ENCODE measurements at places on chromosomes 2 and 18.
A peak's percentile ranks its signal among the peaks of the same experiment; 100 is the strongest.

- DNase-seq: no peak
Measured at GRCh38 chr2:46966576-46966975, 51.0 kb upstream of the MCFD2 start.

DNA sequence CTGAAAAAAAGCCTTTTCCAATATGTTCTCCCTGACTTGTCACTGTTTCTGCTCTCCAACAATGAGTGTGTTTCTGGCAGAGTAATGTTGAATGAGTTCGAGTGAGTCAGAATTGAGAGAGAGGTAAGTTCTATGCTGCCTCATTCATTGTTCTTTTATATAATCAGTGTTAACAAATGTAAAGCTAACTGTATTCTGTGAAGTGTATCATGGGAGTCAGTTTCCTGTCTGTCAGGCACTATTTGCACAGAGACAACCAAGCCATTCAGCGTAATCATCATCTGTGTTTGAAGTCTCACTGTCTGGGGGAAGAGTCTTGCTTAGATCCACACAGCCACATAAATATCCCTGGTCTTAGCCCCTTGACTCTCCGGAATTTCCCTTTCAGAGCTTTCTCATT lies 22.0 kb upstream of the UPP2 start:
- DNase-seq: no peak

- no peak for DNase-seq
Measured at GRCh38 chr2:112529757-112530156, 12.5 kb upstream of the POLR1B start.

- DNase-seq: no peak
Measured at GRCh38 chr2:182208421-182208820, 218.4 kb downstream of the PDE1A start.

DNA sequence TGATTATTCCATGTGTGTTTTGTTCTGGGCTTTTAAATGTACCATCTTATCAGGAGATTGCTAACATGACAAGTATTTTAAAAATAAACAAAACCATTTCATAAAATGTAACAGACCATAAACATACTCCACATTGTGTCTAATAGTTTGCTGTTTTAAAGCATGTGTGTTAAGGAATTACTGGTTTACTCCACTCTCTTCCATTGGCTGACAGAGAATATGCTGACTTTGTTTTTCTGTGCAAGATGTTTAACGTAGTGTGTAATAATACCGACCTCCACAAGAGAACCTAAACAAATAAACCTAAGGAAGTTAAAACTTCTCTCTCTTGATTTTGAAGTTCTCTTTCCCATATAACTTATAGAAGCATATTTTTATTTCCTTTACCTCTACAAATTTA lies 17.0 kb upstream of the TMEM18 start:
- no peak for DNase-seq

GRCh38 chr18:73261923-73262322 lies 394.1 kb upstream of the NETO1 start:
- DNase-seq: no peak

DNA sequence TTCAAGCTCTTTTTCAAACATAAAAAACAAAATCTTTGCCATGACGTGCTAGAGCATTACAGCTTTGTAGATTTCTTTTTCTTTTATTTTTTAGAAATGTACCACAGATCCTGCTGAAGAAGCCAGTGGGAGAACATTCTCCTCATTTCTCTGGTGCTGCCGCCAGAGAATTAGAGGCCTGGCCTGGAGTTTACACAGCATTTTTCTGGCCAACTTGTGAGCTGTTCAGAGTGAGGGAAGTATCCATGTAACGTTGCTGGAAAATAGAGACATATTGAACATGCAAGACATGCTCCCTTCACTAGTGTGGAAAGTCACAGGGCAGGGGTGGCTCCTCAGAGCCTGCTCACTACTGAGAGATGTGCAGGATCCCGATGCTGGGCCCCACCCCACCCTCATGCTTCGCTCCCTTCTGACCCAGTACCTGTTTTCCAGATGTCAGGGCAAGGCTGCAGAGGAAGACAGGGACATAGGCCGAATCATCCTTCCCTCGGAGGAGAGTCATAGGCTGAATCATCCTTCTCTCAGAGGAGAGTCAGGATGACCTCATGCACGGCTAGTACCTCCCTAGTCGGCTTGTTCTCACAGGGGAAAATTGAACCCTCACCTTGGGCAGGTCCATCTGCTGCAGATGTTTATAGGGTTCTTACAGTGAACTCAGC lies 298.5 kb downstream of the INSIG2 start:
- DNase-seq: no peak

DNA sequence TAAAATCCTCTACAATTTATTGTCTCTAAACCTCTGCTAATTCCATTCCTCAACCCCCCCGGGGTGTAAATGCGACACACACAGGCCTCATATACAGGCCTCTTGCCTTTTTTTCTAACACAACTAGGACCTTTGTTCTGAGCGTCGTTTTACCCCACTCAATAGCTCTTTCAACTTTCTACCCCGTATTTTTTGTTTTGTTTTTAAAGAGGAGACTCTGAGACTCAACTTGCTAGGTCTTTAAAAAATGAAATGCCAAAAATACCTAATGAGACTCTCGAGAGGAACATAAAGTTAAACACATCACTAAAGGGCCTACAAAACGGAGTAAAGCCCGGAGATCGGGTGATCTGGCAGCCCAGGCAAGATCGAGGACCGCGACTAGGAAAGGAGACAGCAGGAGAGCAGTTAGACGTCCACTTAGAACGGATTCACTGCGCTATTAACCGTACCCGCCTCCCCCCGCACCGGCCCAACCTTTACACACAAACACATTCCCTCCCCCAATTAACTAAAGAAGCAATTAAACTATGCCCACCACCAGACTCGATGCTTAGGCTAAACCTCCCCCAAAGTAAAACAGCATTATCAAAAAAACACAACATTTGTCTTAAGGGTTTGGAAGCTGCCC lies 1.7 kb downstream of the TRIP12 start:
- no peak for DNase-seq

DNA sequence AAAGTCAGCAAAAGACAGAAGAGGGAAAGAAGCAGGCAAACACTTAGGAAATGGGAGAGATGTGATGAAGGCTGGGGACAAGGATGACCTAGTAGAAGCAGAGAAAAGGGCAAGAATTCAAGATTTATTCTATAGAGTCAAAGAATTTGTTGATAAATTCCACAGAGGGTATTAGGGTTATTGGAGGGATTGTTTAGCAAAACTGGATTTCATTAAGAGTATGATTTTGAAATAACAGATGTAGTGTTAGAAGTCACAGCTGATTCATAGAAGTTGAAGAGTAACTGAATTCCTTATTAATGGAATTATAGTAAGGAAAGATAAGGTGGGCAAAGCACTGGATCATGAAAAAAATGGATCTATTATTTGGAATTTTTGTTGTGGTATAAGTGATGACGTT lies 48.6 kb downstream of the CEP192 start:
- no peak for DNase-seq

- DNase-seq: no peak
Measured at GRCh38 chr2:40318921-40319320, 133.0 kb downstream of the SLC8A1 start.

GRCh38 chr2:198100346-198100745 lies 296.0 kb downstream of the PLCL1 start:
- no peak for DNase-seq

DNA sequence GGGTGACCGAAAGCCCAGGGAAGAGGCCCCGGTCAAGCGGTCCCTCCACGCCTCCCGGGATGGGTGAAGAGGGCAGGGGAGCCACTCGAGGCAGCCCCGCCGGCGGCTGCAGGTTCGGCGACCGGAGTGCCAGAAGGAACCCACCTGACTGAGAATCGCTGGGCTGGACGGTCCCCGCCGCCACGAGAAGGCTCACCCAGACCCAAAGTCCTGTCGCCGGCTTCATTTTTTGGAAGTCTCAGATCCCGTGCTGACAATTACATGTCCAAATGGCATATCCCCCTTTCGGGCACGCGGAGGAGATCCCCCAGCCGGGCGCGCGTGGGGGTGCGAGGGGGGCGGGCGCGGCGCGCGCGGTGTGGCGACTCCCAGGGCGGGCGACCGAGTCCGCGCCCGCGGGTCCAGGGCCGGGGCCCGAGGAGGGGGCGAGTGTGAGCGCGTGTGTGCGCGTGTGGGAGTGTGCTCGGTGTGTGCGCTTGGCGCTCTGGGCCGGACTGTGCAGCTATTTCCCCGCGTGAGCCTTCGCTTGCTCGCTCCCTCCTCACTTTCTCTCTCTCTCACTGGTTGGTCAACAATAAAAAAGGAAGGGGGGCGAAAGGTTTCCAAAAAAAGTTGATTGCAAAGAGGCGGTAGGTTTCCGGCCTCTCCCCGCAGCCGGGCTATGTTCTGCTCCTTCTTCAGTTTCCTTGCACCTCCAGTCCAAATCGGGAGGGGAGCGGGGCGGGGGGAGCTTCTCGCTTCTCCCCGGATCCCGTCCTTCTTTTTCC lies at the start of gene ERBB4:
TSS of gene ERBB4 (minus strand) at position 498 of the 767 bp plus-strand sequence. CDS start at position 226, 272 bp downstream.
- no peak for DNase-seq

DNA sequence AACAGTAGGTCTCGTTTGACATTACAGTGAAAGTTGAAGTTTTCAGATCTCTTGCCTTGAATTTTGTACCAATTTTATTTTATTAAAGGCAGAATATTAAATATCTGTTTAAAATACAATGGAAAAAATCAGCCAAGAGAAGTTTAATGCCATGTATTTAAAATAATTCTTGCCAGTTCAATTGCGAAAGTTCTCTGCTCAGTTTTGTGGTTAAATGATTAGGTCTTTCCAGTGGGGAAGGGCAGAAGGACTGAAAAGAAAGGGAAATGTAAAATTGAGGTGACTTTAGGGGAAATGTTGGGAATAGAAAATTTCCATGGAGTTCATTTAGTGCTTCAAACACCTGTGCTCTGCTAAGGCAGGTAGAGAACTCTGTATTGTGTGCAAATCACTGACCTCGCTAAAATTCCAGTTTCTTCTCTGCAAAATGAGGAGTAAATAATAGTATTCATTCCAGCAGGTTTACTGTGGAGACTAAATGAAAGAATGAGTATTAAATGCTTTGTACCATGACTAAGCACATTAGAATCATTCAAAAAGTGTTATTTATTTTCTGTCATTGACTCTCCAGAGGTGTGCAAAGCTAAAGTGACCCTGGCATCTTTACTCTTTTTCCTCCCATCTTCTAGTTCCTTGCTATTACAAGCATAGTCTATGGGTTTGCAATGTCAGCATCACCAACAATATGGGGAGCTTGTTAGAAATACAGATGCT lies 74.4 kb downstream of the KIAA1328 start:
- DNase-seq: no peak

DNA sequence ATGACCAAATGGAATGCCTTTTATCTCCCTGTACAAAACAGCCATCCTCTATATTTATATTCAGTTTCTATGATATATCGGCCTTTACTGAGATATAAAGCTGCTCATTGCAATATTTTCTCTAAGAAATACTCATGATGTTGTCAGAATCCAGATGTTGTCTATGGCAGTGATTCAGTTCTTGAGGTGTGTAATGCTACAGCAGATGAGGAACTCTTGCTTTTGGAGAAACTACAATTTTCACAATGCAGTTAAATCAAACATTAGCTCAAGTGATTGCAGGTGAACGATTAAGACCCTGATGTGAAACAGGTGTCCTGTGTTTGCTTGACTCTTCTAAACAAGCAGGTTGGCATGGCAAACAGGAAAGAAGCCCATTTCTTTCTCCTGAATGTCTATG lies 256.2 kb upstream of the CDH20 start:
- DNase-seq: no peak

- DNase-seq: no peak
Measured at GRCh38 chr2:104818264-104818663, 35.7 kb upstream of the POU3F3 start.

- no peak for DNase-seq
Measured at GRCh38 chr2:10462178-10463083, 14.3 kb upstream of the ODC1 start.

DNA sequence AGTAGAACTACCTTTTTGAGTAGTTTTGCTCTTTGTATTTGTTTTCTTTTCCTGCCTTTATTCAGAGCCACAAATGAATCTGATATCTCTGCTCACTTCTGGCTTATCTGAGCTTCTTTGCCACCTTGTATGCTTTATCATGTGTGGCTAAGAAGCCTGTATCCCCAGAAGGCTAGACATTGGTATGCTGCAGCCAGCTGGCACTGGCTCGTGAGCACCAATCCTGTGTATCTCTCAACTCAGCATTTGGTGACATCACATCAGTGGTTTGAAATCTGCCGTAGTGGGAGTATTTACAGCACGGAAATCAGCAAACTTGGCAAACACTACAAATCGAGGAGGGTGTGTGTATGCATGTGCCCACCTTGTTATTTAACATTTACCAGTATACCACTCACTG lies 183.7 kb upstream of the LHCGR start:
- no peak for DNase-seq

- no peak for DNase-seq
Measured at GRCh38 chr2:2703762-2704427, 372.8 kb upstream of the MYT1L start.

DNA sequence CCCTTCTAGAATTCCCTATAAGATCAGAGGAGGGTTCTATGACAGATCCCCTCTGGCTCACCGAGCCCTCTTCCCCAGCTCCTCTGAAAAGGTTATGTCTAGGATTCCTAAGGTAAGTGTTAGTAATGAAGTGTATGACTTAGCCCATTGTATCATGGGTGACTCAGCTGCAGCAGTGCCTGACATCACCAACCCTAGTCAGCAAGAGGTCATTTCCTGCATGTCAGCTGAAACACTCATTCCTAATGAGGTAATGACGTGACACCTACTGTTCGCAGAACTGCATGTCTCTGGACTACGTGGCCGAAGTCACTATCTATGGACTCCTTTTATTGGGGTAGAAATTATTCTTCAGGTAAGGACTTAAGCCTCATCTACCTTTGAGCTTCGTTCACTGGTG lies 196.1 kb upstream of the MYT1L start:
- DNase-seq: no peak

- no peak for DNase-seq
Measured at GRCh38 chr2:177543007-177543760, 150.6 kb downstream of the AGPS start.

- peak; percentile 71 for DNase-seq
Measured at GRCh38 chr2:231052494-231053451, 3.9 kb upstream of the PSMD1 start.

GRCh38 chr18:35736696-35737095 lies 155.2 kb downstream of the GALNT1 start:
- DNase-seq: no peak

DNA sequence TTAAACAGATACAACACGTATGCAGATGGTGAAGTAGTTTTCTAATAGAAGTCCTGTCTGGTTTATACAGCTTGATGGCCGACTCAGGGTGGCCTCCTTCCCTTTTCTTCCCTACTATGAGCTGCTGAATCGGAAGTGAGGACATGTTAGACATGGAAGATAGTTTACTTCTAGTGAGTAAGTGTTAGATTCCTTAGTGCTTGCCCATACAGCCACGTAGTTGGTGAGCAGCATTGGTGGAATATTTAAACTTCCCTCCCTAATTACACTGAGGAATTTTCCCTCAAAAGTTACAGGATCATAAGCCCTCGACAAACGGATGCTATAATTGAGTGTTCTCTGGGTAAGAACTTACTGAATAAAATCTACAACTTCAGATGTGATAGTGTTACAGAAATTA lies 52.1 kb downstream of the RHBDD1 start:
- no peak for DNase-seq

GRCh38 chr2:224969095-224969494 lies 73.2 kb downstream of the DOCK10 start:
- DNase-seq: no peak

GRCh38 chr18:48736321-48737260 lies 197.8 kb downstream of the CTIF start:
- no peak for DNase-seq

Data from stimulated activated CD4-positive, alpha-beta T cell treated with anti-CD3 and anti-CD28 coated beads, Interleukin-2, amount 100 ng/mL, for 4 hours (primary cell).